NCI-H2171 treated with DMSO at 0.1 percent for 48 hours (cell line): ENCODE measurements at places on chromosomes 6 and 20.

DNA sequence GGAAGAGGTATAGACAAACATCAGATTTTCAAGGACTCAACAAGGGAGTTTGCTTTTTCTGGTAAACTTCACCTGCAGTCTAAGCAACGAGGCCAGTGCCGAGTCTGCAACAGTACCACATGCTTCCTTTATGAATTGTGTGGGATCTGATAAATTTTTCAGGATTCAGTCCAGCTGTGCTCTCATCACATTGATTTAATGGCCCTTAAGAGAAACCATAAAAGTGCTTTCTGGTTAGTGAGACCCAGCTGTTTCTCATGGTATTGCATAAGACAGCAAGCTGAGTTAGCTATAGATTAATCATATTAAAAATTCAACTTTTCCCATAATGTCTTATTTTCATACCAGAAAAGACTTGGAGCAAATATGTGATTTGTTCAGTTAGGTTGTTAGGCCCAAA is 291.4 kb downstream of the CENPW start:
- no peak for DNase-seq

- DNase-seq: no peak
These were observed 171.7 kb upstream of the LAMP5 start for GRCh38 chr20:9342651-9343050.

DNA sequence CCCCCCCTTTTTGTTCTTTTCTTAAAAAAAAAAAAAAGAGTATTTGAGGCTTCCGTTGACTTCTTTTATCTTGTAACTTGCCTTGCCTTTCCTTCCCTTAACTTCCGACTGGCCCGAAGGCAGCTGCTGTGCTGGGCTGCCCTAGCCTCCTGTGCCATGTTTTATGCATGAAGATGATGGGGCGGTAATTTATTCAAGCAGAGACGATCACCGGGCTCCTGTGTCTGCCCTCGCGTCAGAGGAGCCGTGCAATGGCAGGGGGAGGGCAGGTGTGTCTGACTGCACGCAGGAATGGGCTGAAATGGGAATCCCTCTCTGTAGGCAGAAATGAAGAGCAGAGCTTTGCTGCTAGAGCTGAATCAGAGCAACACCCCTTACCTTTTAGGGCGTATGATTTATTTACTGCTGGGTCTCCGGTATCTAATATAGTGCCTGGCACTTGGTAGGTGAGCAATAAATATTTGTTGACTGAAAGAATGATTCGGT is 106.3 kb upstream of the RIPOR2 start:
- no peak for DNase-seq

GRCh38 chr6:143859891-143860660 is 4.2 kb upstream of the ZC2HC1B start:
- DNase-seq: no peak

DNA sequence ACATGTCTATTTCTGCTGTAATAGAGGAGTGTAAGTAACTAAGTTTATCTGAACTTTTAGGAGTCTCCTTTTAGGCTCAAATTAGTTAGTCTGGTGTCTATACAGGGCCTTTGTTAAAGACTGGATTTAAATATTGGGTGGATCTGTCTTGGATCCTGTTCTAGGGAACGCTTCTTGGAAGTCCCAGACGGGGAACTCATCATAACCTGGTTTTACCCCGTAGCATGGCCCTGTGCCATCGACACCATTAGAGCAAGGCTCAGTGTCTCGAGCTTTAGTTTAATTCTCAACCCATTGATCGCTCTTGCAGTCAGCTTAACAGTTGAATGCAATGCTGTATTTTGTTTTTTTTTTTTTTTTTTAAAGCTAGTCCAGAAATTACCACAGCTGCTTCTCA is 89.9 kb downstream of the CARMIL1 start:
- no peak for DNase-seq

DNA sequence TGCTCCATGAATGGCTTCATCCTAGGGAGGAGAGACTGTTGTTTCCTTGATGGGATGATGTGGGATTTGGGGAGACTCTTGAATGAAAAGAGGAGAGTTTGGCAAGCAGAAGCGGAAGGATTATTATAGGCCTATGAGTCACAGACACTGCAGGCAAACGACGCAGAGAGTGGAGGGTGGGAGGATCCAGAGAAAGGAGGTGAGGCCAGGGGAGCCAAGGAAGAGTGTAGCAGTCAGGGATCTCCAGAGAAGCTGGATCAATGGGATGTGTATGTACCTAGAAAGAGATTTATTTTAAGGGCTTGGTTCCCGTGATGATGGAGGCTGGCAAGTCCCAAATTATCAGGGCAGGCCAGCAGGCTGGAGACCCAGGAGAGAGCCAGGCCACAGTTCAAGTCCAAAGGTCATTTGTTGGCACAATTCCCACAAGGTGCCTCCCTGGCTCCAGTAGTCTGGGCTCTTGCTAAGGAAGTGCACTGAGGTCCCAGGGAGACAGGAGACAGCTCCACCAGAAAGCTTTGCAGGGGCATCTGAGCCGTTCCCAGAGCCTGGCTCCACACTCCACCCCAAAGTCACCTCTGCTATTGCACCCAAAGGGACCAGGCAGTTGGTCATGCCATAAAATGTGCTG is 76.0 kb downstream of the ADTRP start:
- no peak for DNase-seq

DNA sequence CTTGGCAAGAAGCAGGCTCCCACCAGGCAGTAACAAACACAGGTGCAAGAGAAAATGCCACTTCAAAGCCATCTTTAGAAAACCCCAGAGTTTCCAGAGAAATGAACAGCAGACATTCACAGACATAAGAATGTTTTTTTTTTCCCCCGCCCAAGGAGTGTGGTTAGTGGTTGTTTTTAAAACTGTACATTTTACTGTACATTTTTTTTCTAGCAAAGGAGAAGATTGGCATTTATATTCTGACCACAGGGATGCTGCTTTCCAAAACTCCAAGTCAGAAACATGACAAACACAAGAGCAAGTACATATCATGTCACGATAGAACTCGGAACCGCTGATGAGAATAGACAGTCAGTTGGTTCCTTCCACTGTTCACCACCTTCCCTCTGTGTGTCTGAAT is 197.9 kb downstream of the LRFN2 start:
- DNase-seq: no peak

DNA sequence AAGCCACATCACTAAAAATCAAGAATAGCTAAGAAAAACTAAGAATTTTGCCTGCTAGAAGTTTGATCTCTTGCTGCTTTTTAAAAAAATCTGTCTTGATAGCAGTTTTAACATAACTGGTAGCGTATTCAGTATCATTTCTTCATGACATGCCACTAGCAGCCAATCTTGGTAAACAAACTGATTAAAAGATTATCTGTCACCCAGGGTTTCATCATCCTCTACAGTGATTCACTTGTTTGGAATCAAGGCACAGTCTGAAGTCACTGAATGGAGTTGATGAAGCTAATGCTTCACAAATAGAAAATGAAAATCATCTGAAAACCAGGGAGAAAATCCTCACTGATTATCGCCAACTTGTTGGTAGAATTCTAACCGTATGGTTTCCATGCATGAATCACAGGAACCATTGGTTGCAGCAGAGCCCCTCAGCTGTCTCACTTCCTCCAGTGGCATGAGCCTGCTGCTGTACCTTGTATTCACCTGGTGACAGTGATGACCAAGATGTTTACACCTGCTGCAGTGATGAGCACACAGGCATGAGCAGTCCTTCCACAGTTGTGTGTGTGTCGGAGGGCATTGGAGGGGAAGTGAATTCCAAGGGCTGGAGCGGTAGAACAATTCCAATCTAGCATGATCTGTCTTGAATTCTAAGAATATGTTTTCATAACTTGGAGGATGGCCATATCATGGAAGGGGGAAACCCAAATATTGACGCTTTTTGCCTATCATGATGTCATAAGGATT is 275.0 kb downstream of the KHDC1L start:
- DNase-seq: no peak

DNA sequence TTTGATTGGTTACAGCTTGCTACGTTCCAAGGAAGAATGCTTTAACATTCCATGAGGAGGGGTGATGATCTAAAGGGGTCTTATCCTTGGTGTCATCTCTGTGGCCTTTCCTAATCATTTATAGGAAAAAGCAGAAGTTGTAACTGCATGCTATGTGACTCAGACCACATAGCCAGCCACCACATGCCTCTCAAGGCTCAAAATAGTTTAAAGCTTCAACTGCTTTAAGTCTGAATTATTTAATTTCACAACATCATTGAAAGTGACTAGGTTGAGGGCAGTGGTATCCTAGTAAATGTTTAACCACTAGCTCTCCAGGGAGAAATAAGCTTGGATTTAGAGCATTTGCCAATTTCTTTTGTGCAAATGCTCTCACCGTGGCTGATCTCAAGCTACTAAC is 29.7 kb downstream of the MC3R start:
- no peak for DNase-seq

- DNase-seq: no peak
These were observed 1.1 kb upstream of the PHACTR1 start for GRCh38 chr6:12715437-12715836.

GRCh38 chr6:132144456-132144855 is 193.3 kb upstream of the CCN2 start:
- no peak for DNase-seq

- DNase-seq: no peak
These were observed 23.5 kb upstream of the ANGPT4 start for GRCh38 chr20:939606-940005.

- peak; percentile 68 for DNase-seq
These were observed 38.6 kb downstream of the FOXP4 start for GRCh38 chr6:41584668-41585205.

DNA sequence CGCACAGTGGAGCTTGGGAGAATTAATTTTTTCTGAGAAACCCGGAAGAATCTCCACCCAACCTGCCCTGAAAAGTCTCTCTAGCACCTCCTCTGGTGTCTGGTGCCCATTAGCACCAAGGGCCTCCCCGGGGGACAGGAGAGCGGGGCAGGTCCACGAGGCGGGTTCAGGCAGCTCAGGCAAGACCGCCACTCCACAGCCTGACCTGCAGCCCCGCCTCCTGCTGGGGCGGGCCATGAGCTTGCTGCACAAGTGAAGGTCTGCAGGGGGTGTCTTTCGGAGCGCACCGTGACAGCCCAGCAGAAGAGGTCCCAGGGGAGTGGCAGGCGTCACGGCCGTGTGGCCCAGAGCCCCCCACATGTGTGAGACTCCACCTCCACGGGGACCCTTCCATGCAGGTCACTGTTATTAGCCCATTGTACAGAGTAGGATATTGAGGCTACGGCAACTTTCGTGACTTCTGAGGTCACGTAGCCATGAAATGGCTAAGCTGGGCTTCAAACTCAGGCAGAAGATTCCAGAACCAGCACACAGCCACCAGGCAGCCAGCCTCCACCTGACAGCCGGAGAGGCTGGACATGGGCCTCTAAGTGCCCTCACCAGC is 63.9 kb upstream of the SLCO4A1 start:
- no peak for DNase-seq

DNA sequence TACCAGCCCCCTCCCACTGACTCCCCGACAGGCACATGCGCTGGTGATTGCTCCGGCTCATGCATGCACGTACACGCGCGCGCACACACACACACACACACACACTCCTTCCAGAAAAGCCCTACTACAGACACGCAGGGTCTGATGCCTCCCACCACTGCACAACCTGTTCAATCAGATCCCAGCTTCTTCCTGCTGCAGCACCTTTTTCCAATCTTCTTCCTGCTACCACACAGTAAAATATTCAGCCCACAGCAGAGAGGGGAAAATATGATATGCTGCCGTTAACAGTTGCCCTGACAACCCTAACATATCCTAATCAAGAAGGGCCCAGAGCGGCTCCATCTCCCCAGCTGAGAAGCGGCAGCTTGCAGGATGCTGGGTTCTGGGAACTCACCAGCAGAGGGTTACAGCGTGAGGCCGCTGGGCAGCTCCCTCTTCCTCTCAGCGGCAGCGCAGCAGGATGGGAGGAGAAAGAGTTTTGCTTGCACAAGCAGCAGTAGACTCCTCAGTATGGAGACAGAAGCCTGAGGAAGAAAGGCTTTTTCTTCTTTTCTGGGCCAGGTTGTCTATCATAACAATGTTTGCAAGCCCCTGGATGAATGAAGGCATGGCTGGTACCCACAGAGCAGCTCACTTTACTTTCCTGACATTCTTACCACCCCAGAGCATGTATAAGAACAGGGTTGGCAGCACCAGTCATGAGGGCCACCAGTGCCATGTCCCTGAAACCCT is 23.9 kb downstream of the MAP7 start:
- peak; percentile 90 for DNase-seq

- DNase-seq: no peak
These were observed 32.0 kb upstream of the RNF8 start for GRCh38 chr6:37321516-37322415.

DNA sequence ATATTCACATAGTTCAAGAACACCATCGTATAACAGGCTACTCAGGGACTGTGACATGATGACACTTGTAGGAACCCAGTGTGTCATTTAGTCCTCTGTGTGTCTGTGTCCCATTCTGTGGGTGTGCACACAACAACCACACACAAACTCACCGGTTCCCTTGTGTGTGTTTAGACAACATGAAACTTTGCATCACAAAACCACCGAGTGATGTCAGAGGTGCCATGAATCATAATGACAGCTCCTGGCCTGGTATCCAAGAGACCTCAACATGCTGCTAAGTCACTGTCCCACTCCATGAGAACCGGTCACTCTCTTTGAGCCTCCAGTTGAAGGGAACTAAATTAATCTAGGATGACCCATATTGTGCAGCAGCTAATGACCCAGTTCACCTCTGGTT is 421.3 kb downstream of the PREX1 start:
- DNase-seq: no peak

DNA sequence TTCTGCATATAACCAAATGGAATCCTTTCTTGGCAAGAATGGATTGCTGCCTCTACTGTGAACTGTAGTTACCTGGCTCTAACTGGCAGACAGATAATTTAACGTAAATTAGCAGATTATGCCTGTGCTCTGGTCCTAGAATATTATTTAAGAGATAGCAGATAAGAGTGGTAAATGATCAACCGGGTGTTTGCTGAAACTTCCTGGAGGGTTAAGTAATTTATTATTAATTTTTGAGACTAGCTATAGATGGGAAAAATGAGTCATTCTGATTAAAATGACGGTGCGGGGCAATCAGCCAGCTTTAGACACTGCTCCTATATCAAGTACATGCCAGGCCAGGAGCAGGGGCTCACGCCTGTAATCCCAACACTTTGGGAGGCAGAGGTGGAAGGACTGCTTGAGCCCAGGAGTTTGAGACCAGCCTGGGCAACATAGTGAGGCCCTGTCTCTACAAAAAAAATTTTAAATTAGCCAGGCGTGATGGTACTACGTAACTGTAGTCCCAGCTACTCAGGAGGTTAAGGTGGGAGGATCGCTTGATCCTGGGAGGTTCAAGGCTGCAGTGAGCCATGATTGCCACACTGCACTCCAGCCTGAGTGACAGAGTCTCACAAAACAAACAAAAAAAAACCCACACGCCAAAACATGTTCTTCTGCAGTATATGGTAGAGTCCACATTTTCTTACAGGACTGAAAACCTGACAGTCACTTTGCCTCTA is 22.6 kb downstream of the B4GALT5 start:
- no peak for DNase-seq

GRCh38 chr20:53751620-53752318 is 158.1 kb upstream of the ZNF217 start:
- DNase-seq: no peak

DNA sequence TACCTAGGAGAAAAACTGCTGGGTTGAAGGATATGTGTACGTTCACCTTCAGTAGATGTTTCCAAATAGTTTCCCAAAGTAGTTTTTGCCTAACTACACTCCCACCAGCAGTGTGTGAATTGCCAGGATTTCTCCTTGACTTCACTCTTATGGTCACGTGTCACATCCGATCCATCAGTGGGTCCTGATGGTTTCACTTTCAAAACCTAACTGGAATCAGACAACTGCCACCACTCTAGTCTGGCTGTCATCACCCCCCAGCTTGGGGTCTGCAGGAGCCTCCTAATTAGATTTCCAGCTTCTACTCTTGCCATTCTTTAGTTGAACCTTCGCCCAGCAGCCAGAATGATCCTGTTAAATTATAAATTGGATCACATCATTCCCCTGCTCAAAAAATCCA is 8.5 kb upstream of the SLC12A5 start:
- no peak for DNase-seq
